IMR-90 (cell line): ENCODE measurements at places on chromosomes 16 and 17.

- no peaks in the 10 kb centered on the region for H3K36me3 ChIP-seq
- no peak for DNase-seq
- H3K4me1 ChIP-seq, result peaks cover 16% of the 10 kb centered on the region
- H3K27ac ChIP-seq, result no peak overlapping the region
- no peaks in the 10 kb centered on the region for H3K27me3 ChIP-seq
These were observed 4.7 kb downstream of the ITGAE start for GRCh38 chr17:3796110-3796821.

DNA sequence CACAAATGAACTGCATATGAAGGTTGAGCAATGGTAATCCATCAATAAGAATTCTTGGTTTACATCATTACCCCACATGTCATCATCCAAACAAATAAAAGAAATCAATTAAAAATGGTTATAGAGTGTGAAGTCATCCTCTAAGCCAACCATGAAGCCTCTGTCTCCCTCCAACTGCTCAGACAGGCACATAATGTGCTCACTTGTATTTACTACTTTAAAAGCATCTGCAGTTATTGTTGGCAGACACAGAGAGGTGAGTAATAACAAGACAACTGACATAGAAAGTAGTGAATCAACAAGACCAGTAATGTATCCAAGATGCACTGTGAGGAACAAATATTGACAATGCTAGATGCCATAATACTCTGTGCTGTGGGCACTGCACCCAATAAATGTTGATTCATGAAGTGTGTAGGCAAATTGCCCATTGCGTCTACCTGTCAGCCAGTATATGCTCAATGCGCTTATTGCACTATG, 20.0 kb downstream of the ADAMTS18 start:
- H3K27me3 ChIP-seq, result no peaks in the 10 kb centered on the region
- no peaks in the 10 kb centered on the region for H3K36me3 ChIP-seq
- H3K4me1 ChIP-seq, result no peaks in the 10 kb centered on the region
- H3K4me3 ChIP-seq, result no peak overlapping the region

DNA sequence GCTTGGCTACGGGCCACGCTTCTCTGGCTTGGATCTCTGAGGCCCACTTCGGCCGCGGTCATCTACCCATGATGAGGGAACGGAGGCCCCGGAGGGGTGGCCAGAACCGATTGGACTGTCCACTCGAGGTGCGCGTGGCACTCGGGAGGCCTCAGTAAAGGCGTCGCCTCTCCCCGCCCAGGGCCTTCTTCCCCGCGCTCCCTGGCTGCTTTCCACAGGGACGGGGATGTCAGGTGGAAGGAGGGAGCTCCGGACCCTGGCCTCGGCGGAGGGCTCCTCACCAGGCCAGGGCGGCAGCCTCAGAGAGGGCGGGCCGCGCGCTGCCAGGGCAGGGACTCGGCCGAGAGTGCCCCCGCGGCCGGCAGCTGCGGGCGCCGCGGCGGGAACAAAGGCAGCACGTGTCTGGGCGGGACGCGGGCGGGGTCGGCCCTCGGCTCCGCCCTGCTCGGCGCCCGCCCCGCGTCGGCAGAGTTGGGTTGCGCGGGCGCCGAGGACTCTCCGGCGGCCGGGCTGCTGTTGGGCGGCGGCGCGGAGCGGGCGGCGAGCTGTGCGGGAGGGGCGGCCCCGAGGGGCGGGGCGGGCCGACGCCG, 587 bp upstream of the CDK5R1 start:
- peaks cover 9% of the 10 kb centered on the region; the same call in 1 of the 2 replicates for H3K36me3 ChIP-seq
- H3K27ac ChIP-seq, result no peak overlapping the region; the same call in 1 of the 2 replicates

- no peak overlapping the region for H3K4me3 ChIP-seq
- no peaks in the 10 kb centered on the region for H3K4me1 ChIP-seq
- no peak for DNase-seq
- H3K27ac ChIP-seq, result no peak overlapping the region
These were observed 7.6 kb upstream of the RPH3AL start for GRCh38 chr17:360092-360750.

DNA sequence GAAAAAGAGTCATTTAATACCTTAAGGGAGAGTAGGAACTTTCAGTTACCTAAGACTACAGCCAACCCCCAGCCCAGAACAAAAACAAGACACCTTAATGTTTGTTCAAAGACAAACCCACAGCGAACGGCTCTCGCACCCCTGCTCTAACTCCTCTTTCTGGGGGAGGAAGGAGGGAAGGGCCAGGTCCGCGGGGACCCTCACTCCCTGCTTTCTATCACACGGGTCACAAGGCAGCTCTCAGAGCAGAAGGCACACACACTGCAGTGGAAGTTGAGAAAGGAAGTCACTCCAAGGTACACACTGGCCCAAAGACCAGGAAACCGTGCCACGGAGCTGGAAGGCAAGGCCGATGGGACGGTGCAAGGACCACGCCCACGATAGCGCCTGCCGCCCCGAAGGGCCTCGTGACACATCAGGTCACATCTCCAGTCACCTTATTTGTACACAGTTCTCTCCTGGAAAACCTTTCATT, 10.0 kb downstream of the LITAFD start:
- no peak overlapping the region for H3K27ac ChIP-seq
- no peaks in the 10 kb centered on the region for H3K27me3 ChIP-seq
- peaks cover 3% of the 10 kb centered on the region for H3K4me1 ChIP-seq
- H3K4me3 ChIP-seq, result no peak overlapping the region
- DNase-seq, result no peak

DNA sequence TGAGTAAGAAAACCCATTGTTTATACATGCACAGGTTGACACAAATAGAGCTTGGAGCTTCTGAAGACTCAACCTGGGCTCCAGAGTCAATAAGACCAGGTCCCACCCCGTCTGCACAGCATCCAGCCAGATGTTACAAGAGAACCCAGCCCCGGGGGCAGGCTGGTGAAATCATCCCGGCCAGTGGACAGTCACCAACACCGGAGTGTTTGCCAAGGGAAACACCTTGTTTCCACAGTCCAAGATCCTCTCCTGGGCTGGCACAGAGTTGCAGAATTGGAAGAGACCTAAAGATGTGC, 90.3 kb downstream of the RAB11FIP4 start:
- H3K36me3 ChIP-seq, result no peaks in the 10 kb centered on the region
- no peak for DNase-seq
- no peak overlapping the region for H3K27ac ChIP-seq
- peaks cover 71% of the 10 kb centered on the region for H3K27me3 ChIP-seq
- no peak overlapping the region for H3K4me3 ChIP-seq
- H3K4me1 ChIP-seq, result no peaks in the 10 kb centered on the region

DNA sequence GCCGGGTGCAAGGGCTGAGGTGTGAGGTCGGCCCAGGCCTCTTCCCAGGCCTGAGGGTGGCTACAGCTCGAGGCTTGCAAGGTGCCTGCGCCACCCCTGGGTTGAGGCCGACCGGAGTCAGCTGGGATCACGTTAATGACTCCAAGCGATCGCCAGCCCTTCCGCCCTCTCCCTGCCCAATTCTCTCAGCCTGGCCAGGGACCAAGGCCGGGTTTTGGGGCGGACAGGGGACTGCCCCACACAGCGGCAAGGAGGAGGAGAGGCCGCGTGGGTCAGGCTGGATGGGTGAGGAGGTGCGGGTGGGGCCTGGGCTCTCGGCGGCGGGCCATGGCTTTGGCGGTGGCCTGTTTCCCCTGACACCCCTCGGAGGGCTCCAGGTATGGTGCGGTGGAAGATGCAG, 3.2 kb upstream of the WDR24 start:
- DNase-seq, result no peak
- no peaks in the 10 kb centered on the region for H3K36me3 ChIP-seq
- peaks cover 46% of the 10 kb centered on the region for H3K27me3 ChIP-seq
- peaks cover 12% of the 10 kb centered on the region for H3K4me1 ChIP-seq
- no peak overlapping the region for H3K27ac ChIP-seq
